Stimulated activated CD4-positive, alpha-beta T cell treated with anti-CD3 and anti-CD28 coated beads, Interleukin-15, amount 100 ng/mL, for 24 hours (primary cell): ENCODE measurements at places on chromosomes 6 and 20.

GRCh38 chr6:138509371-138509770 lies 10.1 kb upstream of the NHSL1 start:
- DNase-seq = peak; percentile 55

- DNase-seq = no peak
Measured at GRCh38 chr20:5614506-5614905, 135.7 kb upstream of the SHLD1 start.

- DNase-seq = no peak
Measured at GRCh38 chr6:41224800-41225199, 3.3 kb upstream of the TREML4 start.

DNA sequence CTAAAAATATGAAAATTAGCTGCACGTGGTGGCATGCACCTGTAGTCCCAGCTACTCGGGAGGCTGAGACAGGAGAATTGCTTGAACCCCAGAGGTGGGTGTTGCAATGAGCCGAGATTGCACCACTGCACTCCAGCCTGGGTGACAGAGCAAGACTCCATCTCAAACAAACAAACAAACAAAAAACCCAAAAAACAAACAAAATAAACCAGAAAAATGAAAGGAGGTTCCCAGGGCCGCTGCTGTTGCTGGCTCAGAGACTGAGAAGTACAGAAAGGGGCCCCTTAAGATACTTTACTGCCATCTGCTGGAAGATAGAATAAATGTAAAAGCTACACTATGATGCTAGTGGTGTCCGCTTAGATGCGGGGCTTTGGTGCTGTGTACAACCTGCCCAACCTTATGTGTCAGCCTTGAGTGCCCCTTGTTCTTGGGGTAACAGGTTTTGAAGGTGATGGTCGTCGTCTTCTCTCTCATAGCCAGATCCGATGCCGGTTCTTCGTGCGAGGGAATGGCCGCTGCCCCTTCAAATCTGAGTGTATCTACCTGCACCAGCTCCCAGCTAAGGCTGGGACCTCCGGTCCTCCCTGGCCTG lies 2.8 kb upstream of the FANCE start:
- peak; percentile 44 for DNase-seq

DNA sequence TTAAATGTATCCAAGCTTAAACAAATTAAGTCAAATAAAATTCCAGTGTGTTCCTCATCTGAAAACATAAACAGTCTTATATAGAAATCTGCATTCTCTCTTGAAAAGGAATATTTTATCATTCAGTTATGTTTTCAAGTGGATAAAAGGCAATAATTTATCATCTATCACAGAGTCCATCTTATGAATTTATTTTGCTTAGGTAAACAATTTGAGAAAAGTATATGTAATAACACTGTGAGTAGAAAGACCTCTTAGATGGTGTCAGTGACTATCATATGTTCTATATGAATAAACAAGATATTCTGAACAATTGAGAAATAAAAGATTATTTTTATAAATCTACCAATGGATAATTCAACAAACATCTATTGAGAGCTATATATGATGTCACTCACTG lies 397.6 kb upstream of the GJE1 start:
- DNase-seq = no peak

- DNase-seq = no peak
Measured at GRCh38 chr20:44113618-44114376, 73.2 kb downstream of the JPH2 start.

GRCh38 chr6:76026101-76026500 lies 46.4 kb downstream of the IMPG1 start:
- no peak for DNase-seq

DNA sequence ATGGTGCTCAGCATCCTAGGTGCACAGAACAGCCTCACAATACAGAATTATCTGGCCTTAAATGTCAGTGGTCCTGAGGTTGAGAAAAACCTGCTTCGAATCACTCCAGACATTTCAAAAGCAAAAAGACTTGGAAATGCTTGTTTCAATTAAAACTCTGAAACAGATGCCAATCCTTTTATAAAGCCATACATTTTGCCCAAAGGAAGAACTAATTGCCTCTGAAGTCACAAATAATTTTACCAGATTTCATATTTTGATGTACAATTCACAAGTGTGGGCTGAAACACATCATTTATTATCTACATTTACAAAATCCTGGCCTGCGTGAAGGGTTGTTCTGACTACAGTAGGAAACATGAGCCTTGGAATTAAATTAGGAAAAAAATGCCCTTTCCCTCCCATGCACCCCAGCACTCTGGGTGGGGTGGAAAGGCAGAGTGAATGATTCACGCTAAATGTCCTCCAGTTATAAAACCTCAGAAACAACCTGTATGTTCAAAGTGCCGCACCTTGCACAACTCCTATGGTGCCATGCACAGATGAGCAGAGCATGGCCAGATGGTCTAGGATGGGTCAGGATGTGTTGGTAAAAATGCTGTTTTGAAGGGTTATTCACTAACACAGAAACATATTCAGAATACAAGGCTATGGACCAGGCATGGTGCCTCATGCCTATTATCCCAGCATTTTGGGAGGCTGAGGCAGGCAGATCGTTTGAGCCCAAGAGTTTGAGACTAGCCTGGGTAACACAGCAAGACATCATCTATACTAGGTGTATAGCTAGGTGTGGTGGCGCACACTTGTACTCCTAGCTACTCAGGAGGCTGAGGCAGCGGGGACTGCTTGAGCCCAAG lies 87.0 kb downstream of the ZMYND8 start:
- DNase-seq = no peak

DNA sequence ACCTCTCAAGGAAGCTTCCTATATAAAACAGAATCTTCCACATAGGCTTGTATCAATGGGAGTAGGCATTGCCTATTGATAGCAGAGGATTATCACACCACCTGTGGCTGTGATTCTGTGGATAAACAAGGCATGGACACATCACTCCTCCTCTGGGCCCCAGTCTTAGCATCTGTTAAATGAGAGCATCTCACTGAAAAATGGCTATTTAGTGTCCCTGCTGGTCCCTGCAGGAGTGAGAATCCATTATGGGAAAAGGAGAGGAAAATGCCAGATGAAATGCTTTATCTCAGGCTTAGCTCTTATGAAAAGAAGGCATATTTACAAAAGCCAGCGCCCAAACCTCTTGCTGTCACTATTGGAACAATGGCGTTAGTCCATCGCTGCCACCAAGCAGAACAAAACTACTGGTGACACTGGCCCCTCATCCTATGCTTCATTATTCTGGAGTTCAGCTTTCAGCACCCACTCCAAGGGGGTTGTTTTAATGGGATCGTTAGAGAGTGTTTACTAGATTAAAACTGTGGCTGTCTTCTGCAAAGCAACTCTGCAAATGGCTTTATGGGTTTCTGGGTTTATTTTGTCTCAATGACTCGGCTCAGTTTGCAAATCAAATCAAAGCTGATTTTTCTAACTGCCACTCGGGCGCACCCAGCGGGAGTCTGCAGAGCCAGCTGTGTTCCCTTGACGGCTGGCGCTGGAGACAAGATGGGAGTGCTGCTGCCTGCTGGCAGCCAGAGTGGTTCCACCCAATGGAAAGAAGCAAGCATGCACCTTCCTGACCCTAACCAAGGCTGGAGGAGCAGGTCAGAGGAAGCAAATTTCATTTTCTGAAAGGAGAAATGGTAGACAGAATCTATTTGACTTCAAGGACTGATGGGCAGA lies 658.8 kb upstream of the CHD6 start:
- no peak for DNase-seq

DNA sequence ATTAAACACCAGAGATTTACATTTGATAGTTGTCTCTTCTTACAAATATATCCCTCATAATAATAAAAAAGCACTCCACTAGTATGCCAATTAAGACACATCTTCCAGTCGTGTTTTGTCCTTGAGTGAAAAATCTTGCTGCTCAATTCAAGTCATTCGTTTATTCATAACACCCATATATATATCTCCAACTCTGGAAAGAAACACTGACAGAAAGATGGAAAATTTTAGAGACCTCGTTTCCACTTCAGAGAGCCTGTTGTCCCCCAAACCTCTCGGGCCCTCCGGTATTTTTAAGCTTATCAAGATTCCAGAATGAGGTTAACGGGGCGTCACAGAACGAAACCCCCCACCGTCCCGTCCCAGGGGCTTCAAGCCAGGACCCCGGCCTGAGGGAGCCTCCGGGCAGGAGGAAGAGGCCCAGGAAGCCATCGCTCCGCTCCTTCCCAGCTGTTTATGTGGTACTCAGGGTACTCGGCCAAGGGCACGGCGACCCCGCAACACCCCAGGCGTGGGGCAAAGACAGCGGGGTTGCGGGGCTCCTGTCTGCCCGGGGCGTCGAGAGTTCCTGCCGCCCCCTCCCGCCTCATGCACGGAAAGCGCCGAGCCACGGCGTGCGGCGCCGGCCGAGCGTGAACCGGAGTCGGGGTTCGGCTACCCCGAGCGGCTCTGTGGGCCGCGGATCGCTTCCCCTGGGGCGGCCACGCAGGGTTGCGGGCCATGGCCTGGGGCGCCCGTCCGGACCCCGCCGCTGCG lies 623 bp upstream of the SNX9 start:
- no peak for DNase-seq

DNA sequence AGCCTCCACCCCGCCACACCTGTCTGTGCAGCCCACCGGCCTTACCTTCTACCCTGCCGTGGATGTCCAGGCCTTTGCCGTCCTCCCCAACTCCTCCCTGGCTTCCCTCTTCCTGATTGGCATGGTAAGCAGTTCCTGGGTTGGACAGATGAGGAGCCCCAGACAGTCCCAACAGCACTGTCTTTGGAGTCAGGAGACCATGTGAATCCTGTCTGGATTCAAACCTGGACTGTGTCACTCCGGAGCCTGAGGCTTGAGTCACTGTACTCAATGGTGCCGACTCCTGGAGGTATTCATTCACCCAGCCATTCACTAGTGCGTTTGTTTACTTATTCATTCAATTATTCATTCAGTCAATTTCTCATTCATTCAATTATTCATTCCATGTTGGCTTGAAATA lies 20.0 kb upstream of the LBP start:
- no peak for DNase-seq

DNA sequence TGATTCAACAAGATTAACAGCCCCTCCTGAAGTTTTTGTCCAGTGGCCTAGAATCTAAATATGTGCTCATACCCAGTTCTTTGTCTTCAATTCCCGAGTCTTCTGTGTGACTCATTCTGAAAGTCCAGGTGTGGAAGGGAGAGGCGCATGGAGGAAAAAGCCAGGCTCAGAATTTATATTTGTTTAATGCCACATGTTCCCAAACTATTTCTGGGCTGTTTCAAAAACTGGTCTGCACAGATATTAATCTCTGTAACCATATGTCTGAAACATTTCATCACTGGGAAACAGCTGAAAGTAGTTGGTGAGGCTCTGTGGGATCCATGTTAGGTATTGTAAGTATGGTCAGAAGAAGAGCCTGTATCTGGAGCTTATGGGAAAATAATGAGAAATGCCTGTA lies 266.0 kb downstream of the PAX1 start:
- DNase-seq = no peak

DNA sequence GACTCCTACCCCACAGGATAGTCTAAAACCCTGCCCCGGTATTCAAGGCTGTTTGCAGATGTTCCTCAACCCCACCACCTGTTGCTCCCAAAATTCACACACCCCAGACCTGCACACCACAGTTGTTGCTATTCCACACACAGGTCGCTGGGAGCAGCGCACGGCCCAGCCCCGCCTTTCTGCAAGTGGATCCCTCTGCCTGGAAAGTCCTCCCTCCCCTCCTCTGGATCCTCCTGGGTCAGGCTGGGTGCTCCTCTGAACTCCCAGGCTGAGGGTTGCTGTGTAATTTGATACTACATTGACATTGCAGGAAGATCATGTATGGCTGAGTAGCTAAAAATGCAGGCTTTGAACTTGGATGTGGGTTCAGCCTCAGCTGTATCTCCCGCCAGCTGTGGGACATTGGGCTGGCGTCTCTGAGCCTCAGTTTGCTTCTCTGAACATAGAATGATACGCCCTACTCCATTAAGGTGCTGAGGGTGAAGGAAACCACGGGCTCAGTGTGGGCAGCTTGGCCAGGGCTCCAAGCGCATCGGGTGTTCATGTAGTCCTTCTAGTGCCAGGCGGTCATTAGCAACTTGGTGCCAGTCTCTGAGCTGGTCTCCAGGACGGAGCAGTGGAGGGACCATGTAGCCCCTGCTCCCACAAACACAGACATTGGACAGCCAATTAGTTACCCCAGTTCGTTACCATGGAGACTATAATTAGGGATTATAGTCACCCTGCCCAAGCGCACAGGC lies 13.9 kb upstream of the CCN5 start:
- DNase-seq = no peak

GRCh38 chr20:22217712-22218352 lies 366.5 kb downstream of the FOXA2 start:
- no peak for DNase-seq

DNA sequence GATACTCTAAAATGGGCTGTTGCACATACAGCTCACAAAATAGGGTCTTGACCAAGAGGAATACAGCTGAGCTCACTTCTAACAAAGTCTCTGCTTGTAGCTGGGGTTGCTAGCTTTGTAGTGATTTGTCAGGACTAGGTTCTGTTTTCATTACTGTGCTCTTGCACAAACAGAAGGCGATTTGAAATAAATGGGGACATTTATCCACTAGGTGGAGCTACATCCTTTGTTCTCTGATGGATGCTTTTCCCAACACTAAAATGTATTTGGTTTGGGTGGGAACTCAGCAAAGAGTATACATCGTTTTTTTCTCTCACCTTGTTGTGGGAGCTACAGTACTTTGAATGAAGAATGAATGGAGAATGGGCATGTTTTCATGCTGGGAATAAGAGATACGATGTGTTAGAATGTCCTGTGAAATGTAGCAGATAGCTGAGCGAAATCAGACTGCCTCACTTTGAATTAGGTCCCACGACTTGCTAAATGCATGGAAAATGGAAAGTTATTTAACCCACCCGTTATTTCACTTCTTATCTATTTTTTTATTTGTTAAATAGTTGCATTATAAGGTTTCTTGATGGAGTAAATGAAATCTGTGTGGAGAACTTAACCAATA lies 494.7 kb upstream of the MAP3K7 start:
- DNase-seq = no peak

DNA sequence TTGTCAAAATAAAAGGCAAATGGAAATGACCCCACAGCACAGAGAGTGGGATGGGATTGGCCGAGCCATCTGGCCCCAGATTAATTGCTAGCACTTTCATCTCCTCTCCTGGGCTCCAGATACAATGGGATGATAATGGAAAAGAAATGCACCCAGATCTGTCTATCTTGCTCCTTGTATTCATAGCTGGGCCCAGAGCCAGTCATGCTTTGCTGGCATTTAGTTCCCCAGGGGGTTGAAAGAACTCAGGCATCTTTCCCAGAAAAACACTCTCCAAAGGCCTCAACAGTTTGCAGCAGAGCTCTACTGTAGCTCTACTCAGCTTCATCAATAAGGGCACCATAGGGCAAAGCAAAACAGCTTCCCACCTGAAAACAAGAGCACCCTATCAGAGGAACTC lies 116.0 kb upstream of the FOXA2 start:
- DNase-seq = no peak

GRCh38 chr6:1962201-1962600 lies 283.2 kb downstream of the GMDS start:
- DNase-seq = no peak
